Peyer's patch (tissue), 4 donors: ENCODE measurements at places on chromosomes 16 and 17. TPM values are rescaled to one million over a fixed set of nuclear protein-coding genes. Genes with fewer than 3 reads are reported as not detected.

DNA sequence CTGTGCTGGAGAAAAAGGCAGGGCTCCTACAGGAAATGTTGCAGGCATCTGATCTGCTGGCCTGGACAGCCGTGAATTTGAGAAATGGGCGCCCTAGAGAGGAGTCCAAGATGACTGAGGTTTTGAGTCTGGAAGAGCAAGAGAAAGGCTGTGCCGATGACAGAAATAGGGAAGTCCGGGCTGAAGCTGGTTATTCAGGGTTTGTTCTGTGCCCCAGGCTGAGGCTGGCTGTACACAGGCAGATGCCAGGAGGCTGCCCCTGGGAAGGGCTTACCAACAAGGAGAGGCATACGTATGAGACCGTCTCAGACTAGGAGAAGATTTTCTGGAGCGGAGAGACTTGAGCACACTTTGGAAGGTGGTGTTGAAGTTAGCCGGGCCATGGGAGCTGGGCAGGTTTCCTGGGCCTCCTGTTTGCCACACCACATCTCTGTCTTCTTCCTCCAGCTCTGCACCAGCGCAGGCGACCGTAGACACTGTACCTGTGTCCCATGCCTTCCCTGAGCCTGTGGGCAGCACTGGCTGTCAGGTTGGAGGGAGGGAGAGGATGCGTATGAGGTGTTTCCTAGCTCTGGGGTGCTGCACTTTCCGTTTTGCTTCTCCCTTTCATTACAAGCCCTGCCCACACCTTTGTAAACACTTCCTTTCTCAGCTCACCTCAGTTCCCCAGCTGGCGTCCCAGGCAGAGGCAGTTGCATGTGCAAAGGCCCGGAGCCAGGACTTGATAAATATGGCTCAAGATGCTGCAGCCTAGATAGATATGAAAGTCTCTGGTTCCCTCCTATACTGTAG, 80.8 kb downstream of the SPECC1 start:
- no peak for DNase-seq

The SNX20 gene
- 1.9 TPM for total RNA-seq

The OR3A2 gene
- total RNA-seq: not detected

- DNase-seq: no peak
These were observed 6.9 kb downstream of the HOXB4 start for GRCh38 chr17:48571024-48571818.

DNA sequence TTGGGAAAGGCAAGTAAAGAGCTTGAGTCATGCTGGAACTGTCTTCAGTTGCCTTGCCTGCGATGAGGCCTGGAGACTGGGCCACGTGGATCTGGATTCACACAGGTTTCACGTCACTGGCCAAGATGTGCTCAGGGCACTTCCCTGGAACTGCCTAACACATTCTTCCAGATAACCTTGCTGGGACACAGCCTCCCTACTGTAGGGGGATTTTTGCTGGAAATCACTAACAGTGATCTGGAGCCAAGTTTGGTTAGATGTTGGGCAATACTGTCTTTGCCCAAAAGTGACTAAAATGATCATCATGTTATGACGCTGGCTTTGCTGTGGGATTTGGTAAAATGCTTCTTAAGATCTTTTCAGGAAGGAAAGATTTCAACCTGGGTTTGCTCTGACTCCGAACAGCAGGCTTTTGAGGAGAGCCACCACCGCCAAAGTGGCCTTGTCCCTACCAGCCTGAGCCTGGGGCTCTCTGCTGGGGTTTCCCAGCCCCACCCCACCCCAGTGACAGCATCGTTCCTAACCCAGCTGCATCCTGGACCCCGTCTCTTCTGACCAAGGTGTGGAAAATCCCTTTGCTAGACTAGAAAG, 14.7 kb downstream of the C1QTNF1 start:
- peak; percentile 58 for DNase-seq
